Calu3 (cell line): ENCODE measurements at places on chromosomes 7 and 10.

DNA sequence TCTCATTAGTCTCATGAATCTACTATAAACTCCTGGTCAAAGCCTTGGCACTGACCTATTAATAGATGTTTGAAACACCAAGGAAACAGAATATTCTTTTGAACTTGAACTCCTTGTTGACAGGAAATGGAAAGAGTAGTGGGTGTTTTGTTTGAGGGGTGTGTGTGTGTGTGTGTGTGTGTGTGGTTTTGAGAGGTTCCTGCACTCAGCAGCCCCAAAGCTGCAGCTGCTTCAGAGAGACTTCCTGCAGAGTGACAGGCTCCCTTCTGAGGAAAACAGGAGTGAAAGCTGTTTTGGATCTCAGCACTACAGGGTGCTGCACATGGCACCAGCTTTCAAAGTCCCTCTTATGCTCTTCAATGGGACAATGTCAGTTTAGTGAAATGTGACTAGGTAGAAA, 546.5 kb upstream of the STEAP1 start:
- H3K4me3 ChIP-seq: no peak overlapping the region
- H3K4me1 ChIP-seq: no peaks in the 10 kb centered on the region
- H3K27me3 ChIP-seq: no peaks in the 10 kb centered on the region
- no peak for DNase-seq
- H3K27ac ChIP-seq: no peak overlapping the region
- H3K36me3 ChIP-seq: no peaks in the 10 kb centered on the region

GRCh38 chr10:61702584-61702983, 39.9 kb downstream of the CABCOCO1 start:
- H3K27me3 ChIP-seq: peaks cover 6% of the 10 kb centered on the region
- no peak overlapping the region for H3K4me3 ChIP-seq
- no peak for DNase-seq
- no peaks in the 10 kb centered on the region for H3K4me1 ChIP-seq
- H3K36me3 ChIP-seq: no peaks in the 10 kb centered on the region

GRCh38 chr10:86074294-86074693, 292.3 kb downstream of the GRID1 start:
- no peaks in the 10 kb centered on the region for H3K4me1 ChIP-seq
- no peak for DNase-seq
- H3K27me3 ChIP-seq: peaks cover 32% of the 10 kb centered on the region
- H3K36me3 ChIP-seq: no peaks in the 10 kb centered on the region

GRCh38 chr10:16597656-16598055, 76.0 kb upstream of the C1QL3 start:
- no peaks in the 10 kb centered on the region for H3K36me3 ChIP-seq
- H3K4me1 ChIP-seq: no peaks in the 10 kb centered on the region
- H3K27me3 ChIP-seq: no peaks in the 10 kb centered on the region
- no peak overlapping the region for H3K27ac ChIP-seq

DNA sequence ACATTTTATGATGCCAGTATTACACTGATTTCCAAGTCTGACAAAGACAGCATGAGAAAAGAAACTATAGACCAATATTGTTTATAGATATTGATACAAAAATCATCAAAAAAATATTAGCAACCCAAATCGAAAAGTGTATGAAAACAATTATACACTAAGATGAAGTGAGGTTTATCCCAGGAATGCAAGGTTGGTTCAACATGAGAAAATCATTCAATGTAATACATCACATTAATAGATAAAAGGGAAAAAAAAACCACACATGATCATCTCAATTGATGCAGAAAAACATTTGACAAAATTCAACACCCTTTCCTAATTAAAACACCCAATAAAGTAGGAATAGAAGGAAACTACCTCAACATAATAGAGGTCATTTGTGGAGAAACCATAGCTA, 153.9 kb downstream of the DNAJC1 start:
- H3K27me3 ChIP-seq: no peaks in the 10 kb centered on the region
- no peaks in the 10 kb centered on the region for H3K4me1 ChIP-seq
- H3K27ac ChIP-seq: no peak overlapping the region
- DNase-seq: no peak
- no peaks in the 10 kb centered on the region for H3K36me3 ChIP-seq
- no peak overlapping the region for H3K4me3 ChIP-seq

- no peaks in the 10 kb centered on the region for H3K36me3 ChIP-seq
- H3K4me3 ChIP-seq: no peak overlapping the region
- H3K27ac ChIP-seq: no peak overlapping the region
- DNase-seq: no peak
- H3K4me1 ChIP-seq: peaks cover 46% of the 10 kb centered on the region
- no peaks in the 10 kb centered on the region for H3K27me3 ChIP-seq
Observed at GRCh38 chr7:7521259-7521658, 14.4 kb downstream of the COL28A1 start.

GRCh38 chr10:101118031-101118430, 13.1 kb upstream of the TLX1 start:
- no peak overlapping the region for H3K27ac ChIP-seq
- no peak for DNase-seq
- peaks cover 5% of the 10 kb centered on the region for H3K36me3 ChIP-seq

- no peak overlapping the region for H3K27ac ChIP-seq
- no peak for DNase-seq
- no peaks in the 10 kb centered on the region for H3K4me1 ChIP-seq
- no peaks in the 10 kb centered on the region for H3K36me3 ChIP-seq
- H3K4me3 ChIP-seq: no peak overlapping the region
Observed at GRCh38 chr10:124370426-124370825, 48.3 kb downstream of the OAT start.

DNA sequence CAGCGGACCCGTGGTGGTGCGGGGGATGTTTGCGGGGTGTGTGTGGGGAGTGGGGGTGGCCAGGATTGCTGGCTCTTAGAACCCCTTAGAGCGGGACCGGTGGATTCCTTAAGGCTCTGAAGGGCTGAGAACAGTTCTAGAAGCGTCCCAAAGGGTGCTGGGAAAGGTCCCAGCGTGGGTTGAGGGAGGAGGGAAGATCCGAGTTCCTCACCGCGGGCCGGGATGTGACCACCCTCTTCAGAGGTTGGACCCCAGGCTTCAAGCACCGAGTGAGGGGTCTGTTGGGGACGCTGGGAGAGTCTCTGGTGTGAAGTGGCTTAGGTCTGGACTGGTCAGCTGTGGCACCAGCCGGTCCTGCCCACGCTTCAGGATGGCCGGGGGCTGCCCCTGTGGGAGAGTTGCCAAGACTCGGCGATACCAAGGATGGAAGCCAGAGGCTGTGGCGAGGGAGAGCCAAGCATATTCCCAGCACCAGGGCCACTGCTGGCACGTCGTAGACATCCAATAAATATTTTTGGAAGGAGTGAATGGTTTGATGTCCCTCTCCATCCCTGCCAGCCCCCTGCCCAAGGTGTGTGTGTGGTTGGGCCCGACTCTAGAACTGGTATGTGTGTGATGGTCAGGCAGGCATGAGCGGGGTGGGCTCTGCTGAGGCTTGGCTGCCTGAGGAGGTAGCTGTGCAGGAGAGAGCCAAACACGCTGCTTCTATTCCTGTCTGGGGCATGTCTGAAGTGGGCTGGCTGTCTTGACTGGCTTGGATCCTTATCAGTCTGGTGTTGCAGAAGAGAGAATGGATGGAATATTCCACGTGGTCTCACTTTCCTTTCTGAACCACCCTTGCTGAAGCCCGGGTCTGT, 19.2 kb downstream of the ZNF775 start:
- no peak overlapping the region for H3K4me3 ChIP-seq
- H3K4me1 ChIP-seq: peaks cover 13% of the 10 kb centered on the region
- DNase-seq: no peak

DNA sequence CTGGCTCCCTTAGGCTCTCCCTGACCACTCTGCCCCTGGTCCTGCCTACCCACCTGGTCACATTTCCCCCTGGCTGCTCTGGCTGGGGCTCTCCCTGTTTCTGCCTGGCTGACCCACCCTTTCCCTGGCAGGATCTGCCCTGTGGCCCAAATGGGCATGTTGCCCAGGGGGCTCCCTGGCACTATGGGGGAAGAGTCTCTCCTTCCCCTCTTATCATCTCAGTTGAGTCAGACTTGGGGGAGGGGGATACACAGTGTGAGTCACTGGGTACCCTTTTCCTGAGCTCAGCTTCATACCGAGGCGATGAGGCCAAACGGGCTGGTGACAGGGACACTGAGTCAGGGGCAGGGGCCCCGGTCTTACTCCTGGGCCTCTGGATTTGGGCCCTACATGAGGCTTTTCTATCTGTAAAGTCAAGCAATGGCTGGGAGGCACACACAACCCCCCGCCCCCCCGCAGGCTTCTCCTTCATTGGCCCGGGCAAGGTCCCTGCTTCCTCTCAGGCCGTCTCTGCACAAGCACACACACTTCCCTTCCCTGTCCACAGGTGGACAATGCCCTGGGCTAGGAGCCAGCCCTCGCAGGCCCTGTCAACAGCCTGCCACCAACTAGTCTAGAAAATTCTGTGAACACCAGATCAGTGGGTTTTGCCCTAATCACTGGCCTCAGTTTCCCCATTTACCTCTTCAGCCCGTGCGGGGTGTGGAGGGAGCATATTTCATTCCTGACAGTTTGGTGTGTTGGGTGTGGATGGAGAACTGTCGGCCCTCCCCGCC, 627 bp upstream of the FLNC start:
- peak; percentile 32 for DNase-seq
- H3K27ac ChIP-seq: no peak overlapping the region
- peaks cover 24% of the 10 kb centered on the region for H3K27me3 ChIP-seq
- H3K36me3 ChIP-seq: peaks cover 4% of the 10 kb centered on the region
- peaks cover 32% of the 10 kb centered on the region for H3K4me1 ChIP-seq
- H3K4me3 ChIP-seq: peak overlapping the region; percentile 62

DNA sequence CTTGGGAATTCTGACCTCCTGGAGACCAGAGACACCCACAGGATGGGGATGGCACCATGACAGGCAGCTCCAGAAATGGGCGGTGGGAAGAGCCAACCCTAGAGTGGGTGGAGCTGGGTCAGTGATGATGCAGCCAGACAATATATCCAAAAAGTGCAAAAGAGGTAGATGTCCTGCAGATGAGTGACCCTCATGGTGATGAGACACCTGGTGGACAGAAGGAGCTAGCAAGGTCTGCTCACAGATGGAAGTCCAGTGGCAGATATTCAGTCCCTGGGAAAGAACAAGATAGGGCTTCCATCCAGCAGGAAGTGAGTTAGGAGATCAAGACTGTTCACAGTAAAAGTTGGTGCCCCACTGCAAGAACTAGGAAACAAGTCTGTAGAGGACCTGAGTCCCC, 19.2 kb upstream of the GRB10 start:
- no peaks in the 10 kb centered on the region for H3K27me3 ChIP-seq
- H3K36me3 ChIP-seq: peaks cover 7% of the 10 kb centered on the region
- peaks cover 46% of the 10 kb centered on the region for H3K4me1 ChIP-seq
- H3K27ac ChIP-seq: no peak overlapping the region
- no peak overlapping the region for H3K4me3 ChIP-seq

- H3K36me3 ChIP-seq: no peaks in the 10 kb centered on the region
- no peaks in the 10 kb centered on the region for H3K4me1 ChIP-seq
- peaks cover 59% of the 10 kb centered on the region for H3K27me3 ChIP-seq
- H3K4me3 ChIP-seq: no peak overlapping the region
- no peak for DNase-seq
Observed at GRCh38 chr7:36951257-36951697, 227.0 kb upstream of the AOAH start.

DNA sequence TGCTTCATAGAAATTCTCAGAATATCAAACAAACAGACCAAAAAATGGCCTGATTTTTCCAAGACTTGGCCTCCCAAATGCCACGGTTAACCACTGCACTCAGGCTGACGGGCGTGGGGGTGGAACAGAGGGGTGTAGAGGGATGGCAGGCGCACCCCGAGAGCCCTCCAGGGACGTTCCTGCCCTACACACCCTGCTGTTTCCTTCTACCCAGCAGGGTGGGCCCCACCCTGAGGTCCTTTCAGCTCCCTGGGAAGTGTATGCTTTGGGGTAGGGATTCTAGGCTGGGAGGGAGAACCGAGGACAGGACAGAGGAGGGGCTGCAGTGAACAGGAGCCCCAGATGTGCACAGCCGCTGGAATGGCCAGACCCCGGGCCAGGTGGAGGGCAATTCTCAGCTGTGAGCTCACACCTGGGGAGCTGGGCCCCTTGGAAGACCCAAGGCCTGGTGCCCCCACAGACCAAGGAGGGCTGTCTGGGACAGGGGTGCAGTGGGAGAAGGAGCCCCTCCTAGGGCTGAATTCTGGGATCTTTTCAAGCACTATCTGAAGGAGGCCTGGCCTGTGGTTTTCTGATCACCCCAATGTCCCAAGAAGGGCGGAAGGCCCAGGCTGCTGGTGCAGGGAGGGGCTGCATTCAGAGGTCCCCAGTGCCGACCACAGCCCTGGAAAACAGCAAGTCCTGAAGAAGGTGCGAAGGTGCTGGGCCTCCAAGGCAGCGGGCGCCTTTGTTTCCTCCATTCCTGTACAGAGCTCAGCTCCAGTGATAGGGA, 32.9 kb upstream of the INPP5A start:
- H3K27ac ChIP-seq: no peak overlapping the region
- H3K4me3 ChIP-seq: no peak overlapping the region
- H3K4me1 ChIP-seq: no peaks in the 10 kb centered on the region
- H3K27me3 ChIP-seq: peaks cover 31% of the 10 kb centered on the region
- DNase-seq: no peak

DNA sequence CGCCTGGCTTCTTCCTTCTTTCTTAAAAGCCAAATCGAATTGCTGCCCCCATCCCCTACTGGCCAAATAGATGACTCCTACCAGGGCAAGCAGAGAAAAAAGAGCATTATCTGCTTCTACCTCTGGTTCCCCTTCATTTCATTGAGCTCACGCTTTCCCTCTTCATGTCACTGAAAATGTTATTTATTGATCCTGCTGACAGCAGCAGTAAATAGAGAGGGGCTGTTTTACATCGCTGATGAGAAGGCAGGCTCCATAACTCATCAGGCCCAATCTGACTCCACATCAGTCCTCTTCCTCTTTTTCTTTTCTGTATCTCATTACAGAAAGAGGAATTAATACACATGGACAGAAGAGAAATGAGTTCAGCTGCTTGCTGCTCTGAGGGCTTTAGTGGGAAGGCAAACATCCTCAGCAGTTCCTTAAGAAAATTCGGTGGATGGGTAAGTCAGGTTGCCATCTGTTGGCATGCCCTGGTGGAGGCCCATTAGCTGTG, 904.1 kb downstream of the KCNMA1 start:
- no peaks in the 10 kb centered on the region for H3K4me1 ChIP-seq
- no peak overlapping the region for H3K4me3 ChIP-seq
- DNase-seq: no peak
- H3K36me3 ChIP-seq: no peaks in the 10 kb centered on the region
- H3K27ac ChIP-seq: no peak overlapping the region

DNA sequence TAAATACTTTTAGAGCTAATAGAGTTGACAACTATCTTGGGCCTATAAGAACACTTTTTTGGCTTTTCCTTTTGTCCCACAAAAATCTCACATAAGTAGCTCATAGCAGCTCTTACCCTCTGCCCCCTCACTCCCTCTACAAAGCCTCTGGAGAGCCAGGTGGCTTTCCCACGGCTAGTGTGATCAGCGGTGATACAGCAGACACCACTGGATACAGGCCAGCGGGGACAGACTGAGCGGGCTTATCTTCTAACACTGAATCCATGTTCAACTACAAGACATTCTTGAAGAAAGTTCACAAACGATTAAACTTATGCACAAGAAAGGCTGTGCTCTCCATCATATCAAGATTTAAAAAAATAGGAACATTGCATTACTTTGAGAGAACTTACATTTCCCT, 377.2 kb downstream of the PARD3 start:
- H3K4me3 ChIP-seq: no peak overlapping the region
- no peaks in the 10 kb centered on the region for H3K36me3 ChIP-seq
- peaks cover 32% of the 10 kb centered on the region for H3K4me1 ChIP-seq
- no peak for DNase-seq
- H3K27ac ChIP-seq: no peak overlapping the region

- H3K27ac ChIP-seq: no peak overlapping the region
- no peaks in the 10 kb centered on the region for H3K4me1 ChIP-seq
- H3K4me3 ChIP-seq: no peak overlapping the region
- no peak for DNase-seq
Observed at GRCh38 chr10:70753026-70753663, 32.0 kb downstream of the TBATA start.

- H3K4me1 ChIP-seq: no peaks in the 10 kb centered on the region
- no peaks in the 10 kb centered on the region for H3K36me3 ChIP-seq
- no peak for DNase-seq
- no peak overlapping the region for H3K4me3 ChIP-seq
- no peak overlapping the region for H3K27ac ChIP-seq
Observed at GRCh38 chr10:131493432-131493831, 181.9 kb upstream of the TCERG1L start.
